ENCODE measurements at places on chromosomes 2 and 18.

- DNase-seq, result no peak
Observed at GRCh38 chr2:54473851-54474250, 17.7 kb downstream of the SPTBN1 start.

DNA sequence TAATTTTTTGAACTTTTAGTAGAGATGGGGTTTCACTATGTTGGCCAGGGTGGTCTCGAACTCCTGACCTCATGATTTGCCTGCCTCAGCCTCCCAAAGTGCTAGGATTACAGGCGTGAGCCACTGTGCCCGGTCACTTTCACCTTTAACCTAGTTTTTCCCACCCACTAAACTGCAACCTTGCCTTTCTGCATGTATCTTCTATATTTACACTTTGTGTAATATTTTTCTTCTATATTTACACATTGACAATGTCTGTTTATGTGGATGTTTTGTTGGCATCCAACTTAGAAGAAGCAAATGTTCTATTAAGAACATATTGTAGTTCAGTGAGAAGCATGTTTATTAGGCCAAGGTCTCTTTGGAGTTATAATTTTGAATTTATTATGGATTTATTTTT, 26.7 kb downstream of the SNRPD1 start:
- no peak for DNase-seq

DNA sequence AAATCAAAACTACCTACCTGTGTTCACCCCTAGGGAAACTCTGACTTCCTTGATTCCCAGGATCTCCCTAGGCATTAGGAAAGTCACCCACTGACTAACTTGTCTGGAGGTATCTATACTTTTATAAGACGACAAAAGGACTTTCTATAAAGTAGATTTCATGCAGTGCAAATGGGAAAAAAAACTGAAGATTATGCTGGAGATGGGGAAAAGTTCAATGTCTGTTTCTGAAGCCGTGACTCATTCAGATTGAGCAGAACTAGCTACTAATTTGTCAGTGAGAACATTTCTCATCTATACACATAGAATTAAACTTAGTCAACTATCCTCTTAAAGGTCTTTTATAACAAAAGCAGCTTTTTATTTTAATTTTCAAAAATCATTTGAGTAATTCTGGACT, 6.0 kb downstream of the SEPTIN10 start:
- no peak for DNase-seq

- DNase-seq, result no peak
Observed at GRCh38 chr18:36518839-36519238, 221.3 kb downstream of the FHOD3 start.

DNA sequence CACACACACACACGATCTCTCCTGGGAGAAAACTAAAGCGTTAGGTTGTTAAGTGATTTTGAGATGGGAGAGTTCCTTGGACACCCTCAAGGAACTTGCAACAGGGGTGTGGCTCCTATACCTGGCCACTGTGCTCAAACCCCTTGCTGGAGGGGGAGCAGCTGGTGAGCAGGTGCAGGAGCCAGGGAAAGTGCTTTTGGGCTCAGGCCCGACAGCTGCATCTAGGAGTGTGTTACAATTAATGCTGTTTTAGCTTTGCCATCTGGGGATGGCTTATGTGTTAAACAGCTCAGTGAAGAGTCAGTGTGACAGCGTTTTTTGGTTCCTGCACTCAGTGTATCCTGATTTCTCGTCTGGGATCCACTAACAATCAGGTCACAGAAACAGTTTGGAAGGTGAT, 510.8 kb downstream of the TRIB2 start:
- DNase-seq, result no peak

- DNase-seq, result no peak
Observed at GRCh38 chr2:173972636-173973035, 7.5 kb upstream of the SP3 start.

DNA sequence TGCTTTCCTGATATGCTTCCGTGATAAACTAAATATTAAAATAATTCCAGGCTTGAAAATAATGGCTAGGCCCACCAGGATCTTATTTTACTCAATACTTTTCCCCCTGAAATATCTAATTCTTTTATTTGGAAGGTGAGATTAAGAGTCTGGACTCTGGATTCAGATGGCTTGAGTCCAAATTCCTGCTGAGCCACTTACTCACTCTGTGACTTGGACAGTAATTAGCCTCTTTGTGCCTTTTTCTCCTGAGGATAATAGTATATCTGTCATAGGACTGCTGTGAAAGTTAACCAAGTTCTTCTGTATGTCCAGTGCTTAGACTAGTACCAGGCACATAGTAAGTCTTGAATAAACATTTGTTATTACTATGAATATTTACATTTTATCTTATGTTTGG, 127.3 kb upstream of the ERBB4 start:
- DNase-seq, result no peak

GRCh38 chr2:60353406-60353800, 200.1 kb downstream of the BCL11A start:
- no peak for DNase-seq

DNA sequence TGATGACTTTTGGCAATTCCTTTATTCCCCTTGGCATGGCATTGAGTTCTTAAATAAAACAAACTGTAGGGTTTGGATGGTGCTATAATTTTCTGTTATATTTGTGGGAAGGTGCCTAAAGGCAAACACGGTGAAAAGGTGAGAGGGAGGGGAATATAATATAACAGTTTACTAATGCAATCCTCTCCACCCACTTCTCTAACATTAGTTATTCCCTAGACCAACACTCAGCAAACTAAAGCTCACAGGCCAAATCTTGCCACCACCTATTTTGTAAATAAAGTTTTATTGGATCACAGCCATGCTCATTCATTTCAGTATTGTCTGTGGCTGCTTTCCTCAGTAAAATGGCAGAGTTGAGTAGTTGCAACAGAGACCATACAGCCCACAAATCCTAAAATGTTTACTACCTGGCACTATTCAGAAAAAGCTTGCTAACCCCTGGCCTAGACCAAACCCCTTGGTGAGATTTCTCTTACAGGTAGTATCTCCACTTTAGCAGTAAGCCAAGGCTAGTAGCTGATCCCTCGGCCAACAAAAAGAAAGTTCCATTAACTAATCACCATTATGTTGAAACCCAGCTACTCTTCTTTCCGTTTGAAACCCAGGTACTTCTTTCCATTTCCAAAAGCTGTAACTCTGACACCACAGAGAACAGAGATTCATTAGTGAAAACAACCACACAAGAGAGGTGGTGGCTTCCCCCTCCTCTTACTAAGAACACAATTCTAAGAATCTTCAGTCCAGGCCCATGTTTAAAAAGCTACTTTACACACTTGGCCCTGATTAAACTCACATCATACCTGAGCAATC, 136.1 kb upstream of the CHAC2 start:
- no peak for DNase-seq

DNA sequence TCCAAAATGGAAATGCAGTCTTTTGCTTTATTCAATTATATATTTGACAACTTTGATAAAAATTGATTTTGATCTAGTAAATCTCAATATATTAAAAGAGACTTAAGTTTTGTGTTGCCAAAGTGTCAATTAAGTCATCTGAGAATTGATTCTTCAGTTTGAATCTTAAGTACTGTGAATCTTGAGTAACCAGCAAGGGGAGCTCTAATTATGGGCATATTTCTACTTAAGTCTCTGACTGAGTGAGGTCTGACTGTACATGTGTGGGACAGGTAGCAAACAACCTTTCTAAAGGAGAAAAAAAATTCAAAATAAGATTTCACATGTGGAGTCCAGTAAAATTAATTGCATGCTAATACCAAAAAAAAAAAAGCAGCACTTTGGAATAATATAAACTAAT, 503.7 kb upstream of the SLC8A1 start:
- DNase-seq, result no peak

- no peak for DNase-seq
Observed at GRCh38 chr18:77015169-77015568, 117.4 kb downstream of the MBP start.

DNA sequence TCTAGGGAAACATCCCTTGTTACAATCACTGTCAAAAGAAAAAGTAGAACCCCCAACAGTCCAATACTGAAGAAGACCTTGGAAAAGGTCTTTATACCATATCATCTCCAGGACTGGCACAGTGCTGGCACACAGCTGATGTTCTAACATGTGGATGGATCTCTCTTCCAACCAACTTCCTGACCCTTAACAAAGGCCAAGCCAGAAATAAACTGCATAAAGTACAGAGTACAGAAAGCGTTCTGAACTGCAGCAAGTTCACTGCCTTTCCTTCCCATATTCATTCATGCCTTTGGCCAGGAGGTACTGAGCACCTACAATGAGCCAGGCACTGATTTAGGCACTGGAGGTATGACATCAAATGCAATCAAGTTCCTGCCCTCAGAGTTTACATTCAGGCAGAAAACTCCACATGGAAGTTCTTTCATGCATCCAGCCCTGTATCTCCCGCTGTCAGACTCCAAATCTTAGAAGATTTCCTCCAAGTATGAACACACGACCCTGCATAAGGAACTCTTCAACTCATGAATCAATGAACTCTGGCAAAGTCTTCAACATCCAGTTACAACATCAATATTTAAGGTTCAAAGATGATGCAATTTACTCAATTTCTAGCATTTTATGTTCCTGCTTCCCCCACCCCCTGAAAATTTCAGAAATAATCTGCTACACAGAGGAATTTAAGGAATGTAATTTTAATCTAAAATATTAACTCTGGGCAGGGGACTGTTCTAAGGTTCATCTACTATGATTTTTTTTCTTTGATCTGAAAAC, 33.8 kb downstream of the ACVR1 start:
- DNase-seq, result no peak

DNA sequence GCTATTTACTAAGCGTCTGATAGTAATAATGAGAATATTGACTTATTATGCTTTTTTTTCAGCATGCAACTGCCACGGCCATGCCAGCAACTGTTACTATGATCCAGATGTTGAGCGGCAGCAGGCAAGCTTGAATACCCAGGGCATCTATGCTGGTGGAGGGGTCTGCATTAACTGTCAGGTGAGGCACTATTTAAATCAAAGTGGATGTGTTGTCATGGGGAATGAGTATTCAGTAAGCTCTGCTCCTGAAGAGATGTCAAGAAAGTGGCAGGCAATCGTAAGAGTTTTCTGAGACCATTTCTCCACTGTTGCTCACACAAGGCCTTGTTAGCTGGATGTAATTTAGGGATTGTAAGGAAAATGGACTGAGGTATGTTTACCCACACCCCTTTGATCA, 74.1 kb downstream of the LAMA3 start:
- DNase-seq, result no peak

GRCh38 chr2:23578964-23579671, 194.1 kb downstream of the KLHL29 start:
- no peak for DNase-seq

DNA sequence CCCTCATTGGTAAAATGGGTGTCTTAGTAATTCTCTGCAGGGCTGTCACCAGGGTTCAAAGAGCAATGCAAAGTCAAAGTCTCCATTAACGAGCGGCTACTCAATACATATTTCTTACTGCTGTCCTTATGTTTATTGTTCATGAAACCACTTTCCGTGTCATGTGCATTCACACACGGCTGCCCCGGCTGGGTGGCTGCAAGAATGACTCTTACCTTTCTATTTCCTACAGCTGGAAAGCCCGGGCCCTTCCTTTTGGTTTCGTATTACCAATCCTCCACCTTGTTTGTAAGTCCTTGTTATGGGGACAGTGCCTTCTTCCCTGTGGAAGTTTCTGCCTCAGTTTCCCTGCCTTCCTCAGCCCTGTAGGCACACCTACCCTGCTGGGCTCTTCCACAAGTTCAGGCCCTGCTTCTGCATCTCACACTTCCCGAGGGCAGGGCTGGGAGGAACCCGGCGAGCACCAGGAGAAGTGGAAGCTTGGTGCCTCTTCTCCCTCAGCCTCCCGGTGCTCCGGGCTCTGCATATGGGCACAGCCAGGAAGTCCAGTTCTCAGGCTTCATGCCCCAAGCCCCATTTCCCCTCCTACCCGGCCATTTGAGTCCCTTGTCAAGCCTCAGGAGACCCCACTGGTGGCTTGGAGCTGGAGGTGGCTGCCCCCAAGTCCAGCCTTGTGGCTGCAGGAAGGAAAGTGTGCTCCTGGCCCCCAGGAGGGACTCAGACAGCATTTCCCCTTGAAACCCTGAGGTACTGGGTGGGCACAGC, 18.7 kb upstream of the ACKR3 start:
- no peak for DNase-seq

- DNase-seq, result no peak
Observed at GRCh38 chr18:3547891-3548615, 98.1 kb downstream of the TGIF1 start.

- DNase-seq, result peak; percentile 45
Observed at GRCh38 chr2:228681426-228681825, 499.9 kb upstream of the SPHKAP start.

GRCh38 chr18:34957119-34957863, 83.9 kb upstream of the MAPRE2 start:
- DNase-seq, result no peak

DNA sequence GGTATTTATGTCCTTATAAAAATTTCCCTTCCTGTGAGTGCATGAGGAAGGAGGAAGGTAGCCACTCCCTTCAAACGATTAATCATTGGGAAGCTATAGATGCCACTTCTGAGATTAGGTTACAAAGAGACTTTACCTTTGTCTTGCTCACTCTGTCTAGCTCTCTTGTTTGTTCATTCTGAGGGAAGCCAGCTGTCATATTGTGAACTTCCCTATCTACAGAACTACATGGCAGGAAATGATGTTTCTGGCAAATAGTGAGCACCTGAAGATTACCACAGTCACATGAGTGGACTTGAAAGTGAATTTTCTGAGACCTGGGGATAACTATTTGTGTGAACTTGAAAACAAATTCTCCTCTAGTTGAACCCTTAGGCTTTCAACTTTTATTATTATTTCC, 776.8 kb downstream of the CCDC85A start:
- no peak for DNase-seq

All from fibroblast of skin of left quadriceps (primary cell).